ENCODE measurements at places on chromosomes 3 and 15.

DNA sequence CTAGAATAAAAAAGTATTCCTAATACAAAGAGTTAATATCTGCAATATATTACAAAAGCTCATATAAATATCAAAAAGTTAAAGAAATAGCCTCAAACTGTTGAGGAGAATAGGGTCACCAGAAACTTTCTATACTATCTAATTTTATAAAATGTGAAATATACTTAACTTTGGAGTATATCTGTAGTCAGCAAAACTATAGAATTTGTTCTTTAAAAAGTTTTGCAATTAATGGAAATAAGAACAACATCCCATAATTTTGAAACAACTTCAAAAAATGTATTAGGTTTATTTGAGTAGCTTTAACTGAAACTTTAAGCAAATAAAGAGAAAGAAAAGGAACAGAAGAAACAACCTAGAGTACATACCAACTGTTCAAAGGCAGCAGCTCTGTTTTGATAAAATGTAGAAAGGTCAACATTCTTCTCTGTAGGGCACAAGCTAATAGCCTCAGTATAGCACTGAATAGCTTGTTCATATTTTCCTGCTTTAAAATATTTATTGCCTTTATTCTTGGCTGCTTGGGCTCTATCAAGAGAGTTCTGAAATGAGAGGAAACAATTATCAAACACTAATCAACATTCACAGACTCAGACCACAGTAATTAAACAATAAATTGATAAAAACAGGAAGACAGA is 14.3 kb downstream of the TOMM70 start:
- DNase-seq = no peak

GRCh38 chr3:176615826-176616225 is 581.5 kb downstream of the TBL1XR1 start:
- no peak for DNase-seq

DNA sequence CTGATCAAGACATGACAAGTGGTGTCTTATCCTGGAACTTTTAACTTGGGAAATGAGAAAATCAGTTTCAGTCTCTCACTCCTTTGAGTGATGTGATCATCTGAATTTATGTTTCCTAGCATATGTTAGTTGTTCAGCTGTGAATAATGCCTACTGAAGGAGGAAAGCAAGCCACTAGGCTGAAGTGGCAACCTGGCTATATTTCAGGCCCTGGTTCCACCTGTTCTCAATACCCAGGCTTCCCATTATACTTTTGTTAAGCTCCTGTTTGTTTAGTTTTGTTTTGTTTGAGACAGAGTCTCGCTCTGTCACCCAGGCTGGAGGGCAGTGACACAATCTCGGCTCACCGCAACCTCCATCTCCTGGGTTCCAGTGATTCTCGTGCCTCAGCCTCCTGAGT is 243.8 kb downstream of the ALCAM start:
- DNase-seq = no peak

GRCh38 chr3:18937574-18937973 is 210.7 kb upstream of the KCNH8 start:
- DNase-seq = no peak

GRCh38 chr3:20161714-20162113 is 24.3 kb downstream of the SGO1 start:
- DNase-seq = no peak

GRCh38 chr3:66037986-66038369 is 740 bp downstream of the MAGI1 start:
- no peak for DNase-seq

- no peak for DNase-seq
Observed at GRCh38 chr3:172285844-172286243, 162.4 kb downstream of the GHSR start.

DNA sequence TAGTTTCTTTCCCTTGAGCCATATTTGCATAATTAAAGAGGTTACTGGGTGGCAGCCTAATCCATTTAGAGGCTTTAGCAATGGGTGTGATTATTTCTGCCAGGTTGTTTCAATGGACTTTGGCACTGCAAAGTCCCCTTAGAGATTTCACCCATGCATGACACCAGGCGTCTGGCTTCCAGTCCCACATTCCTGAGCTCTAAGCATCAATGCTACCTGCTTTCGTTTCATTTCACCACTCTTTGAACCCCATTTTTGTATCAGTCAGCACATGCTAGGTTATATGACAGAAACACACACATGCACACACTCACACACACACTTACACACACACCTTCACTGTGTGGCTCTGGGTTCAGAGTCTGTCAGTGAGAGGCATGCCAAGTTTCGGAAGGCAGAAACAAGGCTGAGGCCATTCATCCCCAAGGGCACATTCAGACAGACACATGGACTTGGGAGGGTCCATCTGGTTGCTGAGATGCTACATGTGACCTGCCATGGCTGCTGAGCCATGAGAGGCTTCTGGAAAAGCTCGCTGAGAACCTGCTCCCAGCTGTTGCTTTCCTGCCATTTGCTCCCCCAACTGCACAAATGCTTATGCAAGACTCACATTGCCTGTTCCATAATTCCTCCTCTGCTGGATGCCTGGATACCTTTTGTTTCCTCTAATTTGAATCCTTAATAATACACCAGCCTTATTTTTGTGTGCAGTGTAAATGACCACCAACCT is 354.1 kb downstream of the GABRG3 start:
- DNase-seq = no peak

DNA sequence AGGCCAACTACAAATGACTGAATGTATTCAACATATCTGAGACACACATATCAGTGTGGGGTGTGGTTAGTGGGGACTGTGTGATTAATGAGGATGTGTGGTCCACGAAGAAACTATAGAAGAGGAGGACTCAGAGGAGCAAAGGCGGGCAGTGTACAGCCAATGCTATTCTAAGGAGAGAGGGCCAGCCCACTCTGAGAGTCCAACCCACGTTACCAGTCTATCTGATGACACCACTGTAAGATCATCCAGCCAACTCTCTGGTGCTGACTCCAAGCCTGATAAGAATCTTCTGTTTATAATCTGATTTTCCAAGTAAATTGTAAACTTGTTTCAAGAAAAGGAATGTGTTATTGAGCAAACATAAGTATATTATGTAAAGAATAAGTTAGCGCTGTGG is 47.2 kb downstream of the MCF2L2 start:
- DNase-seq = no peak

DNA sequence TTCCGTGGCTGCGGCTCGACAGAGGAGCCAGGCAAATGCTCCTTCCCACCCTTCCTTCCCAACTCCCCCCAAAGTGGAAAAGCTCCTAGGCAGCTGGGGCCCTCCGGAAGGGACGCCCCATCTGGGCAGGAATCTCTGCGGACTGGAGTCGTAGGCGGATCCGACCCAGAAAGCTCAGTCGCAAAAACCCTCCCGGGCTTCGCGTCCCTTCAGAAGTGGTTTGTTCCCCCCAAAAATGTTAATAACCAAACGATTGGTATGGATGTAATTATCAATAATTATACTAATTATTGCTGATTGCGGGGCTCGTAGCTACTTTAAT is 3.8 kb downstream of the RNU6-1 start:
- no peak for DNase-seq

GRCh38 chr15:90991587-90992285 is 2.6 kb downstream of the PRC1 start:
- DNase-seq = no peak

DNA sequence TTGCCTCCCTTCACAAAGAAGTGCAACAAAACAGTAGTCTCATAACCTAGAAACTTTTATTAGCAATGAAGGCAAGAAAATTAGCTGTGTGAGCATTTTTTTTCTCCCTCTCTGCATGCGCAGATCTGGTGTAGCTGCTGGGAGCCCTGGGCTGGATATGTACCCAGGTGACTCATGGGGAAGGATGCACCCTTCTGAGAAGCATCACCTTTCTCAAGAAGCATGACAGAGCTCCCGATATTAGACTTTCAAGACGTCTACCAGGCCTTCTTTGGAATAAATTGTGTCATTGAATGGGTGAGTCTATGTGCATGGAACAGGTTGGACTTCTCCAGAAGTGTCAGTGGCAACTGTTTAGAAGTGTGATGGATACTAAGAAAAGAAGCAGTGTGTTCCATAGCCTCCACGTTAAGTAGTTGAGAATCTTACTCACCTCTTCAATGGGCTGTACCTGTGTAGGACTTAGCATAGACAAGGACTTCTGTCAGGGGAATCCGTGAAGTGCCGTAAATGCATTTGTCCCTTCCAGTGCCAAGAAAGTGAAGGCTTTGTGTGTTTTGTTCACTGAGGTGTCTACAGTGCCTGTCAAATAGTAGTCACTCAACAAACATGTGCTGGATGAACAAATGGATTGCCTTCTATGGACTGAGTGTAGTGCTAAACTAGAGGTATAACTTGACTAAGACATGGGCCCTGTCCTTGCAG is 47.7 kb upstream of the RASGRP1 start:
- no peak for DNase-seq

GRCh38 chr3:9676785-9677184 is 26.8 kb upstream of the CPNE9 start:
- DNase-seq = no peak

GRCh38 chr15:99550077-99550476 is 15.7 kb upstream of the MEF2A start:
- no peak for DNase-seq
